ENCODE measurements at places on chromosomes 2 and 18.

DNA sequence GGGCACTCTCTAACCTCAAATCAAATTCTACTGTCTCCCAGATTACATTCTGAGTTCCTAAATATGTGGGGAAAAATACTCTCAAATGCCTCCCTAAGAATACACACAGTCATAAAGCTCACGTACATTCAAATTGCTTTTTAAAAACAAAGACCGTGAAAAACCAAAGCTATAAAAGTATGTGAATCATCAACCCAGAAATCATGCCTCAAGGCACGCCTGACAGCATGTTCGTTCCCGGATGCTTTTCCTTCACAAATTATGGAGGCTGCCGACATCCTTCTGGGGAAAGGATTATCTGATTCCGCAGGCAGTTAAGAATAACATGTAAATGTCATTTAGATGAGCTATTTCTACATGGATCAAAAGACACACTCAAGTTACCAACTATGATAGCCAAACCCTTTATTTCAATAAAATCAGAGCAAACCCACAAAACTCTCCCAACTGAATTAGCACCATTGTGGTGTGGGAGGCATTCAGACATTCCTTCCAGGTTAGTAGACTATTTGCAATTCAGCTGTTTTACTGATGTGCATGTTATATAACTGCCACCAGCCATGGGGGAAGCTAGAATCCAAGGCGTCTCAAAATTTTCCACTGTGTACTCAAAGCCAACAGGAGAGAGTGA, 398.2 kb upstream of the TRIB2 start:
- no peak for DNase-seq

DNA sequence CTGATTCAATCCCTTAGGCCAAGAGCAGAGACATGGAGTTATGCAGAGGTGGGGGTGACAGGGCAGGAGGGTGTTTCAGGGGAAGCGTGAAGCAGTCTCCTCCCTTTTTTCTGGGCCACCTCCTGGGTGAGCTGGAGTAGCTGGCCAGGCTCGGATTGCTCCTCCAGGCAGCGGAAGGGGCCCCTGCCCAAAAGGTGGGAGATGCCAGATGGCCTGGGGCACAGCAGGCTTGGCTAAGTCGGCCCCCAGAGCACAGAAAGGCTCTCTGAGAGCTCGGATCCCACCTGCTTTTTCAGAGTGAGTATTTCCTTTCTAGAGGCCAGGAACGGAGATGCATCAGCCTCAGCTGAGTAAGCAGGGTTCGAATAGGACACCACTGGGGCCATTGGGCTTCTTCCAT, 196.9 kb downstream of the ANKRD30B start:
- no peak for DNase-seq

DNA sequence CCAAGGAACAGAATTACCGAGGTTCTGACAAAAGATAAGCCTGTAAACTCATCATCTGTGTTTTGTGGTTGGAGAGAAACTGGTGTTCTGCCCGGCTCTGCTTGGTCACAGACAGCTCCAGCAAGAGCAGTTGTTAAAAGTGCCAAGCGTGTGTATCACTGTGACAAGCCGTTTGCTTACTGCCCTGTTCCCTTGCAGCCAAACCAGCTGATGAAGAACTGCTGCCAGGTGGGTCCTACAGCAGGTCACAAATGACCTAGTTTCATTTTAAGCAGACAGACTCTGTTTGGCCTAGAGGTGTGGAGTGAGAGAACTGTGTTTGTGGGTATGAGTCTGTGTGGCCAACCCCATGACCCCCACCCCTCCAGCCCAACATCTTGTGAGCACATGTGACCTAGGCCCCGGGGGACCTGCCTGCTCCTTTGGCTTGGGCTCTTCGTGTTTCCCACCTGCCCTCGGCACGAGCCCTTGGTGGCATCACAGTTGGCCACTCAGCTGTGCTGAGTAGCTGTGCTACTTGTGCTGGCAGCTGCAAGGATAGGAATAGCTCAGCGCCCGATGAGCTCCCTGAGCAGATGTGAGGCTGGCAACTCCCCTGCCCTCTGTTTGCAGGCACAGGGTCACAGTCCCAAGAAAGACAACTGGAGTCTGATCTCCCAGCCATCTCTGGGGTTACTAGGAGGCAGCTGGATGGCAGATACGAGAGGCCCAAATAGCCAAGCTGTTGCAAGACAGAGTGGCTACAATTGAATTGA, 9.7 kb downstream of the OXER1 start:
- no peak for DNase-seq

DNA sequence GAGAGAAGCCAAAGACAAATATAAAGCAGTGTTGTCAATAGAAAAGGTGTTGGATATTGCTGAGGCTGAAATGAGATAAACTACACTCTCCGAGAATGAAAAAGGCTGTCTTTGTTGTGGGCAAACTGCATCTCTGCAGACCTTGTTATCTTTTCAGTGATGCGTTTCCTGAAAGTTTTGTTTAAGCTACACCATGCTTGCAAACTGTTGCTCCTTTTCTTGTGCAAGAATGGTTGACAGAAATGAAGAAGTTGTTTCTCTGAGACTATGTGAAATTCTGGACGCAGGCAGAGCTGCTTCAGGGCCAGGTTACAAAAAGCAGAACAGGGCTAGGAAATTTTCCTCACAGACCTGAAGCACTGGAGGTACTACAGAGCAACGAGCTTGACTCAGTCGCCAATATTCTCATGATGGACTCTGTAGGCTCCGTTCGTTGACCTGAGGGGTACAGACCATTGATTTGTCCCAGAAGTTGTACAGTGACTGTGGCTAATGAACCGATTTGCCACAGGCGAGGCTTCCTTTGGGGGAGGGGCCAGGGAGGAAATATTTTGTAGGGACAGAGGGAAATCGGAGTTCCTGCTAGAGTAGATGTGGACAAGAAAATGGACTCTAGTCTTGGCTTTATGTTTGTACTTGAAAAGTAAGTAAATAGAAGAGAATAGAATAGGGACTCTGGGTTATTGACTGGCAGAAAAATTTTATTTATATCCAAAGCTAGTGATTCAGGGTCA, 3.5 kb upstream of the ATL2 start:
- DNase-seq = no peak

GRCh38 chr2:240507060-240507777, 50.6 kb downstream of the ANKMY1 start:
- no peak for DNase-seq

All from activated CD4-positive, alpha-beta T cell treated with anti-CD3 and anti-CD28 coated beads, Interleukin-2, amount 50 U/mL, for 1 hour (primary cell).